Amygdala (tissue), 56 donors: ENCODE measurements at places on chromosomes 6 and 20.

DNA sequence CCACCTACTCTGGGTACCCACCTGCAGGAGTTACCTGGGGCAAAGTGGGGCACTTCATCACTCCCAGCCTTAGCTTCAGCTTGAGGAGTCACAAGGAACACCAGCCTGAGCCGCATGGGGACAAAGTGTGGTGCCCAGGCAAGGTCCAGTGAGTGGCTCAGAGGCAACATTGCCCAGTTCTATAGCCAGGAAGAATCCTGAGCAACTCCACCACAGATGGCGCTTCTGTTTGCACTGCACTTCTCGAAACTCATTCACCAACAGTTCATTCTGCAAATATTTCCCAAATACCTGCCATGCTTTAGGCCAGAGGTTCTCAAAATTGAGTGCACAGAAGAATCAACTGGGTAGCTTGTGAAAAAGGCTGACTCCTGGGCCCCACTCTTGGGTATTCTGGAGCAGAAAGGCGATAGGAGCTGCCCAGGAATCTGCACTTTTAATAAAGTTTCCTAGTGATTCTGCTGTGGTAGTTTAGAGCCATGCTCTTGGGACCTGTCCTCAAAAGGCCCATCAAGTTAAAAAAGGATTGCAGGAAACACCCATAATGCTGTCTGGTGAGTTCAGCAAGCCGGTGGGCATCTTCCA is 83.1 kb downstream of the VEGFA start:
- no peak for DNase-seq

DNA sequence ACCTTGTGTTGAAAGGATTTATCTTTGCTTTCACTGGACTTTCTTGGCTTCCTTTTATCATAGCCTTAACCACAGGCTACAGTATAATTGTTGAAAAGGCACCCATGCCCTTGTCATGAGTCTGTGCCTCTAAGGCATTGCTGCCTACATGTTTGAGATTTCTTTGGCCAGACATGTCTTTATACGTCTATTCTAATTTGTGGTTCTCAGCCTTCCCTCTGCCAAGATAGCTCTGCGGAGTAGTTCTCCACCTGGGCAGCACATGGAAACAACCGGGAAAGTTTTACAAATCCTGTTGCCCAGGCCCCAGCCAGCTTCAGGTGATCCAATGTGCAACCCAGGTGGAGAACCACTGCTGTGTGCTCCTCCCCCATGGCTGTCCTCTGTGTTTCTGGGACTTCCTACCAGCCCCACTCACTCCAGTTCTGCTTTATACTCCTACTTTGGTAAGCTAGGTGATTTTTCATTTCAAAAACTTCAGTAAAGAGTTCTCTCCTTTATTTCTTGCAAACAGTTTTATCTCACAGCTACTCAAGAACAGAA is 159.6 kb upstream of the MYLIP start:
- DNase-seq, result no peak

DNA sequence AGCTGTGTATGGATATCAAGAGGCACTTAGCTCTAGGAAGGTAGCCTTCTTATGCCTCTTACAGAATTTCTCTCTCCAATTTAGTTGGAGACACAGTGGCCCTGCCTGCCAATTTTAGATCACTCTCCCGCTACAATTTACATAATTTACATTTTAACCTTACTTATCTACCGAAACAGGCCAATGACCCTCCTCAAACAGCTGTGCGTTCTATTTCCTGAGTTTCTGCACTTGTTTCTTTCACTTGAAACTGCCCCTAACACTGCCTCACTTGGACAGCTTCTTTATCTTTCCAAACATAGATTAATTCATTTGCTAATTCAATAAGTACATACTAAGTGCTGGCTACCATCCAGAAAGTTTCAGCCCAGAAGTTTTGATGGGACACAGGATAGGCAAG is 52.9 kb upstream of the HDDC2 start:
- DNase-seq, result no peak

DNA sequence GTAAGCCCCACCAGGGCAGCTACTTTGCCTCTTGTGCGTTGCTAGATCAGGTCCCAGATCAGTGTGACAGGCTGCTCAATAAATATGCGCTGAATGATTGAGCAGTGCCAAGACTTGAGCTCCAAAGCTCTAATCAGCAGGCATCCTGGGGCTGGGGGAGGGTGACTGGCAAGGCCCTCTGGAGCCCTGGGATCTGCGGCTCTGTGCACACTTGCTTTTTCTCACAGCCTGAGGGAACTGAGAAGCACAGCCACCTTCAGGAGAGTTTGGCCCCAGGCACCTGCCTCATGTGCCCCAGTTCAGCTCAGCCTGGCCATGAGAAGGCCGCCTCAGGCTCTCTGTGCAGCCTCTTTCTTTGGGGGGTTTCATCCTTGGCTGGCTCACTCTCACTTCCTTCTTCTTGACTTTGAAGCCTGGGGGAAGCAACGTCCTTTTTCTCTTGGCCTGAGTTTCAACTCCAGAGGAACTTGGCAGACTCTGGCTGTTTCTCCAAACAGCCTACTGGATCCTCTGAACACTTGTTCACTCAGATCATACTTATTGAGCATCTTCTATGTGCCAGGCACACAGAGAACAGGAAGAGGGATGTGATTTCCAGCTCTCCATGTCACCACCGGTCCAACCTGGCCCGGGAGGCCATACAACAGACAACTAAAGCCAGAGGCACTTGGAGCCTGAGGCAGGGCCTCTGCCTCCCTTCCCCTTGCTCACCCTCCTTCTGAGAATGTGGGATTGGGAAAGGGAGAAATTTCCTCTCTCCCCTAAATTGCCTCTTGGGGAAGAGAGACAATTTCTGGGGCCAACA is 114.0 kb downstream of the VEGFA start:
- DNase-seq, result no peak

DNA sequence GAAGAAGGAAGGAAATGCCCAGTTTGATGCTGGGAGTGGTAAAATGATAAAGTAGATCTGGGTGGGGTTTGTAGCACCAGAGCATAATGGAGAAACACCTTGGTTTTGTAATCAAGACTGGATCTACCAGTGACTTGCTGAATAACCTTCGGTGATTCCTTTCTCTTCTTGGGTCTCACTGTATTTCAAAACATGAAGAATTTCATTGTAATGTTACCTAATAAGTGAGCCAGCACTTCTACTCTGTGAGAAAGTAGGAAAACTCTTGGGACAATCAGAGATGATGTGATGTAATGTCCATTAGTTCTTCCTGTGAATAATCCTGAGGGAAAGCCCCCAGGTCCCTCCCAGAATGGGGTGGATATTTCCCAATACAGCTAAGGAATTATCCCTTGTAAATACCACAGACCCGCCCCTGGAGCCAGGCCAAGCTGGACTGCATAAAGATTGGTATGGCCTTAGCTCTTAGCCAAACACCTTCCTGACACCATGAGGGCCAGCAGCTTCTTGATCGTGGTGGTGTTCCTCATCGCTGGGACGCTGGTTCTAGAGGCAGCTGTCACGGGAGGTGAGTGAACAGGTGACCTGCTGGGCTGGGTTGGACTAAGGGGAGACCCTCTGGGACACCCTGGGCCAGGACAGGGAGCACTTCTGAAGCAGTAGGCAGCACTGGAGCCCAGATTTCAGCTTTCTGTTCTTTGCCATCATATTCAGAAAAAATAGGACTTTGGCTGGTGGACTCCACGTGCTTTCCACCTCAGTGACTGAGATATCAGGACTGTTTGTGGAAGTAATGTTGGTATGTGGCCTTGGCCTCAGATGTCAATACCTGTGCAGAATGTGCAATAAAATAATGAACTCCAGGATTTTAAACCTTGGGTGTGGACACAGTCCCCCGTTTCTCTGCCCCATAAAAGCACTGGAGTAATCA is at the start of gene PI3:
TSS of gene PI3 (plus strand) at position 469 of the 931 bp plus-strand sequence. CDS start at position 490, 21 bp downstream.
- DNase-seq, result no peak

- no peak for DNase-seq
These were observed 163.0 kb downstream of the TBX18 start for GRCh38 chr6:84601366-84601765.
